ENCODE measurements at places on chromosomes 3 and 15.

GRCh38 chr3:124429129-124429815 lies 301.0 kb upstream of the UMPS start:
- DNase-seq, result no peak

DNA sequence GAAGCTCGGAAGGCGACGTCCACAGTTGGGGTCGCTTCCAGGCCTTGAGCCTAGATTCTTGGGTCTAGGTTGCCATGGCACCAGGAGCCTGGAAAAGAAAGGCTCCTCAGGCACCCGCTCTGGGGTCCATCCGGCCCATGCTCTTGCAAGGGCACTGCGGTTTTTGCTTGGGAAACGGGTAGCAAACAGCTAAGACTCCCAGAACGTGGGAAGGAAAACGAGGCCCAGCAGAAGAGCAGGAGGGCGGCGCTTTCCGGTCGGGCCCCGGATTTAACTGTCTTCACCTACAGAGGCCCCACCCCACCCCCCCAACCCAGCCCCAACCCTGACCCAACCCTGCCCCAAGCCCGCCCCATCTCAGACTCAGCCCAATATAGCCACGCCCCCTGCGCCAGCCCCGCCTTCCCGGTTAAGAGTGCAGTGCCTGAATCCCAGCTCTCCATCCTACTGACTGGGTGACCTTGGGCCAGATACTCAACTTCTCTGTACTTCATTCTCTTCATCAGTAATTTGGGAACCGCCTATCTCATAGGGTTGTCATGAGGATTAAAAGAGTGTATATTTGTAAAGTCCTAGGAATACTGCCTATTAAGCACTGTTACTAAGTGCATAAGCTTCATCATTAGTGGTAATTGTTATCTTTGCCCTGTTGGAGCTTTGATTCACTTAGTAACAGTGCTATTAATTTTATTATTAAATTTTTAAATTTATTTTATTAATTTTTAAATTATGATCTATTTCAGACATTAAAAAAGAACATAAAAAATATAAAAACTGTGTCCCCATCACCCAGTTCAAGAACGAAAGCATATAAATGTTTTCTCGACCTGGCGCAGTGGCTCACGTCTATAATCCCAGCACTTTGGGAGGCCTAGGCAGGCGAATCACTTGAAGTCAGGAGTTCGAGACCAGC lies 28.4 kb upstream of the SMAD6 start:
- DNase-seq, result peak; percentile 2

DNA sequence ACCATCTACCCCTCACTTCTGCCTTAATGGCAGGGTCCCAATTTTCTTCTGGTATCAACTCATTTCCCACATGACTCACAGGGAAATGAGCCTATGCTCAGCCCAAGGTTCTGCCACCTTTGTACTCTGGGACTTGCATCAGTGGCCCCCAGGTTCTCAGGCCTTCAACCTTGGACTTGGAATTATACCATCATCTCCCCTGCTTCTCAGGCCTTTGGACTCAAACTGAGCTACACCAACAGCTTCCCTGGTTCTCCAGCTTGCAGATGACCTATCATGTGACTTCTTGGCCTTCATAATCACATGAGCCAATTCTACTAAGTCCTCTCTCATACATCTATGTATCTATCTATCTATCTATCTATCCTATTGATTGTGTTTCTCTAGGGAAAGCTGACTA lies 149.5 kb downstream of the PLCH1 start:
- no peak for DNase-seq

GRCh38 chr15:70427167-70428120 lies 329.7 kb upstream of the TLE3 start:
- DNase-seq, result no peak

- no peak for DNase-seq
These were observed 164.5 kb upstream of the TLE3 start for GRCh38 chr15:70262171-70262570.

- no peak for DNase-seq
These were observed 12.3 kb downstream of the NUDT16 start for GRCh38 chr3:131393868-131394267.

DNA sequence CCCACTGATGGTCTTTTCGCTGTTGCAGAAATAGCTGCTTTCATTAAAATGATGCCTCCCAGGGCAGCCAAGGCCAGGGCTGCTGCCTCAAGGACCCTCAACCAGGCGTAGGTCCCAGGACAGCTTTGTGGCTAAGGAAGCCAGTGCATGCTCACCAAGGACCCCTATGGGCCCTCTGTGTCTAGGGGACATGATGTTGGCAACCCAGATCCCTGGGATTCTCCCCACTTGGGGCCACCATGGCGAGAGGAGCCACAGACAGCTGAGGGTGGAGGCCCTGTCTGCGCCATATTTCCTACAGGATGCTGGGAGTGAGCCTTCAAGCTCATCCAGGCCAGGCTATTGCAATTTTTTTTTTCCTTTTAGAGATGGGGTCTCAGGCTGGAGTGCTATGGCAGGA lies 137.2 kb downstream of the CHSY1 start:
- DNase-seq, result no peak

DNA sequence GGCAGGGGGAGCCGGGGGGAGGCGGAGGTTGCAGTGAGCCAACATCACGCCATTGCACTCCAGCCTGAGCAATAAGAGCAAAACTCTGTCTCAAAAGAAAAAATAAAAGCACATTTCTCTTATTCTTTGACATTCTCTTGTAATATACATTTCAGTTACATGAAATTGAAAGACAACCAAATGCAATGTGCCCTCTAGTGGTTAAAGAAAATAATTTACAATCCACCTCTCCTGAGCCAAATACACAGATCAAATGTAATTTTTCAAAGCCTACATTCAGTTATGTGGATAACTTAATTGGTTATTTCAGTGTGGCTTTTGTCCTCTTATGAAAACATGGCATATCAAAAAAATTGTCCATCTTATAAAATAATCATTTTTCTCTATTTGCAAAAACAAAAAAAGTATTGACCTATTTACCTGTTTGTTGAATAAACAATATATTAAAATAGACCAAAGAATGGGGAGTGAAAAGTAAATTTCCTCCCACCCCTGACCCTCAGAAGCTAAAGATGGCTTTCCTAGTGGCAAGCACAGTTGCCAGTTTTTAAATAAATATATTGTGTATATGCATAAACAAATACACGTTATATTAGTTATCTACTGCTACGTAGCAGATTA lies 14.2 kb upstream of the U2SURP start:
- peak; percentile 24 for DNase-seq

GRCh38 chr3:104896624-104897023 lies 470.1 kb upstream of the ALCAM start:
- no peak for DNase-seq

DNA sequence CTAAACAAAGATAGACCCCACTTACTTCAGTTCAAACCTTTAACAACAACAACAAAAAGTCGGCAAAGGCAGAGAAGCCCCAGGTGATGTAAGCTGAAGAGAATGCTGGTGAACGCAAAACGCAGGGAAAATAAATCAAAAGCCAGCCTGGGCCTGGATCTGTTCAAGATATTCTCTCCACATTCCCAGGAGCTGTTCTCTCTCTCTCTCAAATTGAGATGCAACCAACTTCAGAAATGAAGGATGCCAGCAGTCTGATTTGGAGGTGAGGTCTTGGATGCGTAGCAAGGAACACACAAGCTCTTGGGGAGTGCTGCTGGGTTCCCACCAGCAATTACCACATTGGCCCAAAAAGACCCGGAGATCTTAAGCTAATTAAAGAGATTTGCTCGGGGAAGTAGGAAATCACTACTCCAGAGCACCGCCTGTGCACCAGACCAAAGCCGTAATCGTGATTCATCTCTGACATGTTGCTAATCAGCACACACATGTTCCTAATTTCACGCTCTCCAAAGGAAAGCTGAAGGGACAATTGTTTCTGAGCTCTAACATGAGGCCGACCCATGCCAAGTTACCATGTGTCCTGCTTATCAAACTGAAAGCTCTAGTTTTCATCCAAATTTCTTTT lies 37.1 kb downstream of the IL17RD start:
- DNase-seq, result no peak

- no peak for DNase-seq
These were observed 147.8 kb downstream of the SLCO3A1 start for GRCh38 chr15:92001307-92001706.

- DNase-seq, result no peak
These were observed 158.7 kb upstream of the BHLHE40 start for GRCh38 chr3:4820296-4821121.

DNA sequence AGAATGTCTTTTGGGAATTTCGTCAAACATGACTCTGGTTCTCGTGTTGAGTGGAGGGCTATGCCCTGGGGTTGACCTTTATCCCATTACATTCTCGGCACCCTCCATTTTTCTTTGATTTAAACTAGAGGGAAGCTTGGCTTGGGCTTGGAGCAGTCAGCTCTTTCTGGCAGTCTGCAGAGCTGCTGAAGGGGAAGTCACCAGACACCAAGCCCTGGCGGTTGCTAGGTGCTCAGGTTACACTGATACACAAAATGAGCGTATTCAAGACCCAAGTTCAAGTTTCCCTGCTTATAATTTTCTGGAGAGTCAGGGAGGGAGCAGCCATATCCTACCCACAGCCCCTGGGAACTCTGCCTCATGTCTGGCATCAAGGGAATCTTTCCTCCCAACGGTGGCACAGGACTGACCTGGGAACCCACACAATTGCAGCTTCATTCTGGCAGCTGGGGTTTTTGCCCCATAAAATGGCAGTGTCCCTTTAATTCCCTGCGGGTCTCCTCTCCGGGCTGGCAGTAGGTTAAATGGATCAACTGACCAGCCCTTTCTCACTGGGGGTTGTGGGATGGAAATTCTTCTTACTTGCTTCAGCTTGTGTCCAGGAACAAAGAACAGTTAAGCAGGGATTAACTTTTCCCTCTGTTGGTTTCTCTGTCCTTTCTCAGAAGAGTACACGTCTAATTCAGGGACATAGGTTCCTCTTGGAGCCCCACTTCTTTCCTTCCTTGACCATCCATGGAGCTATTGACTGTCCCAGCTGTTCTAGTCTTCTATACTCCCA lies 110.0 kb upstream of the DLG1 start:
- no peak for DNase-seq

DNA sequence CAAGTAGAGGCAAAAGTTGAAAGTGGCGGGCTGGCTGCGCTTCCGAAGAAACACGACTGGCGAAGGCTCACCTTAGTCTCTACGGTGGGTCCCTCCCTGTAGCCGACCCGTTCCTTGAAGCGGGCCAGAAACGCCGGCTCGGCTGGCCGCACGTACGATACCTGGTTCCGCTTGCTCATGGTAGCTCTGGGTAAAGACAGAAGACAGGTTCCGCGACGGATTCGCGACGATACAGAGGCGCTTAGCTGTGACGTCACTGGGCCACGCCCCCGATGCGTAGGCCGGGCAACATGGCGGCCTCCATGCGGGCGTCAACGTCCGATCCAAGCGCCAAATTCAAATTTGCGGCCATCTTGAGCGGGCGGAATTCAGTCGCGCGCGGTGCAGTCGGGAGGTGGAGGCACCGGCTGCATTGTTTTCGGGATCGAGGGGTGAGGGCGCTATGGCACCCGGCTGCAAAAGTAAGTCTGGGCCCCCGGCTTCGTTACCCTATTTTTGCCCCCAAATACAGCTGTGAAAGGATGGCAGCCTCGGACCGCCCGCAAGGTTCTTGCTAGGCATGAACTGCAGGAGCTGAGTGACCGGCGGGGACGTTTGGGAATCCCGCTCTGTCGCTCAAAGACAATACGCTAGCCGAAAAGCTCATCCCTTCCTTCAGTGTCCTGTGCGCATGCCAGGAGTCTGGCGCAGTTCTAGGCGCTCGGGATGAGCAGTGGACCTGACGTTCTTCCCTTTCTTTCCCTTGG lies at the start of the genes KIAA1143 and KIF15:
Gene KIAA1143, minus strand, starts transcription at position 196 of the 746 bp plus-strand sequence. Its CDS starts 17 bp downstream, at position 179.
Gene KIF15, plus strand, starts transcription at position 371 of the 746 bp plus-strand sequence. Its CDS starts 72 bp downstream, at position 443.
- DNase-seq, result peak; percentile 96
